ENCODE measurements at places on chromosomes 4 and X.

DNA sequence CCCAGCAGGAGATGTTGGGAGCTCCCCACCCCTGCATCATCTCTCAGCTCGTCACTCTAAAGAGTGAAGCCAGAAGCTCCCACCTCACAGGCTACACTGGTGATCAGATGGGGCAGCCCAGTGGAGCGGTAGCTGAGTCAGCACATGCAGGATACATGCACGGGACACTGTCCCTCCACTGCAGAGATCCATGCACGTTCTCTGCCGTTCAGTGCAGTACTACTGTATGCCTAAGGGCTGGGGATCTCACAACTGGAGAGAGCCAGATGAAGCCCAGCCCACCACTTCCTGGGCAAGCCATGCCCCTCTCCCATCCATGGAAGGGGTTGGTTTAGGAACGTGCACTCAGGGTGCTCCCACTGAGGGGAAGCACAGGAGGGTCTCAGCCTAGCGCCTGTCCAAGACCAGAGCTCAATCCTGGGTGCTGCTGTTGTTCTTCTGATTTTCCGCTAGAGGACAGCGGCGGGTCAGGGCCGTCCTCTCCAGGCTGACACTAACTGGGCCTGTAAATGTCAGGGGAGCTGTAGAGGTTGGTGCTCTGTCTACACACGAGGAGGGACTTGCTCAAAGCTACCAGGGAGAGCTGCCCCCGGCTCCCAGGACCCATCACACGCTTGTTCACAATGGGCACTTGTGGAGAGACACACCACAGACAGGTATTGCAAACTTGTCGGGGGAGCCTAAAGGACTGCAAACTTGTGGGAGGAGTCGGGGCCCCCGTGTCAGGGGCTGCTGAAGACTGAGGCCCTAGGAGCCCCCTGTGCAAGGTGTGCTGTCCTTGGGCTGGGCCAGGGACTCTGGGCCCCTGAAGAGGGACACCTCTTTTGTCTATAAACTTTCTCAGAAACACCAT, 18.2 kb upstream of the ABLIM2 start:
- no peak for DNase-seq

DNA sequence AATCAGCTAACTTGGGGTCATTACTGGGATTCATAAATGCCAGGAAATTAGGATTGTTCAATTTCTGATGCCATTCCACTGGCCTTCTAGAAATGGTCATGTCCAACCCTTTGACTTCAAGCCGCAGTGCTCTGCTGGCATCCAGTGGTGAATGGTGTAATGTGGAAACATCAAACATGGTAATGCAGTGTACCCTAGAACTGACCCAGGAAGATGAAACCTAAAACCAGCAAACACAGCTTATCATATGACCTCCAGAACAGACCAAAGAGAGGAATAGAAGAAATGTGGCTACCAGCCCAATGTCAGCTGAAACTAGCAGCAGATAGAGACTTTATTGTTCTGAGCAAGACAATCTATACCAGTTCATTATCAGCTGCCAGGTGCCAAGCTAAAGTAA, 13.8 kb downstream of the CXCL13 start:
- no peak for DNase-seq

DNA sequence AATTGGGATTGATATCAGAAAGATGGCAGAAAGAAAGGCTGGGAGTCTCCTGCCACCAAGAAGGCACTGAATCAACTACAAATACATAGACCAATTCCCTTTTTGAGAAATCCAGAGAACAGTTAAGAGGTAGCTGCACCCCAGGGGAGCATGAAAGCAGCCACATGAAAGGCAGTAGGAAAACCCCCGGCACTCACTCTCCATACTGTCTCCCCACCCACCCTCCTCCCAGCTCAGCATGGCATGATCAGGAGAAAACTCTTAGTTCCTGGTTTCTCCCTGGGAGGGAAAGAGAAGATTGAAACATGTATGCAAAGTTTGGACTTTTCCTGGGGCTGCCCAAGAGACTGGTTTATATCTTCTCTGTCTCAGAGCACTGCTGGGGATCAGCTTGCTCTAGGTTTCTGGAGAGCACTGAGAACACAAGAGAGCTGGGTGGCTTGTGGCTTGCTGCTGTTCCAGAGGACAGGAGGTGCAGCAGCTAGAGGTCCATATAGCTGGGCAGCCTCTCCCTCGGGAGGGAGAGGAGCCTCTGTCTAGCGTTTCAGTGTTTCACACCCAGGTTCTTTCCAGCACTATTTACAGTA, 305.7 kb downstream of the PDGFC start:
- no peak for DNase-seq

- DNase-seq, result no peak
Measured at GRCh38 chr4:48116582-48116981, 17.5 kb downstream of the TXK start.

DNA sequence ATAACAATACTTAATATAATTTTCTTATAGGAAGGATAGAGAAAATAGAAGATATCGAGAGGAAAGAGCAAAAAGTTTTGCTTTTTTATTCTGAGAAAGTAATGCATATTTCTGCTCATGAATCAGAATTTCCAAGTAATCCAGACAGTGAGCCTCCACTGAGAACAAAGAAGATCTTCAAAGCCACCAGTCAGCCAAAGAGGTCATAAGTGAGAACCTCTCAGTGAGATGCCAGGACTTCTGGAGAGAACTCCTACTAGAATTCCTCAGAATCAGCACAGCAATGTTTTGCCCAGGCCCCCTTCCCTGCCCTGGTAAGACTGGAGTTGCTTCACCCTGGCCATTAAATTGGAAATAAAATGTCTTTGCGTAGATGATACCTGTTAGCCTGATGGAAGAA, 254.4 kb upstream of the FAT4 start:
- no peak for DNase-seq

DNA sequence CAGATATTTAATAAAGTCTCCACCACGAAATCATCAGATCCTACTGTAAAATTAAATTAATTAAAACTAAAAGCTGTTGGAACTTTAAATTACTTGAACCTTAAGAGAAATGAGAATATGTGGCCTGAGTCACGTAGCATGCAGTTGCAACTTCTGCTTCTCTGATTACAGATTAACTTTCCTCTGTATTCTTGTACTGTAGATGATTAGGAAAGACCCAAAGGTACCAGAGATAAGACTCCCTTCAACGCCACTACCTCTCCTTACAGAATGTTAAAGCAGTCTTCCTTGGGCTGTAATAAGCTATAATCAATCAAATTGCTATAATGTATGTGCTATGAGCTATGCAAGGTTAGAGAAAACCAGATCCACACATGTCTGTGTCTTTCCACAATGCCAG, 47.9 kb downstream of the FAM13A start:
- DNase-seq, result no peak

DNA sequence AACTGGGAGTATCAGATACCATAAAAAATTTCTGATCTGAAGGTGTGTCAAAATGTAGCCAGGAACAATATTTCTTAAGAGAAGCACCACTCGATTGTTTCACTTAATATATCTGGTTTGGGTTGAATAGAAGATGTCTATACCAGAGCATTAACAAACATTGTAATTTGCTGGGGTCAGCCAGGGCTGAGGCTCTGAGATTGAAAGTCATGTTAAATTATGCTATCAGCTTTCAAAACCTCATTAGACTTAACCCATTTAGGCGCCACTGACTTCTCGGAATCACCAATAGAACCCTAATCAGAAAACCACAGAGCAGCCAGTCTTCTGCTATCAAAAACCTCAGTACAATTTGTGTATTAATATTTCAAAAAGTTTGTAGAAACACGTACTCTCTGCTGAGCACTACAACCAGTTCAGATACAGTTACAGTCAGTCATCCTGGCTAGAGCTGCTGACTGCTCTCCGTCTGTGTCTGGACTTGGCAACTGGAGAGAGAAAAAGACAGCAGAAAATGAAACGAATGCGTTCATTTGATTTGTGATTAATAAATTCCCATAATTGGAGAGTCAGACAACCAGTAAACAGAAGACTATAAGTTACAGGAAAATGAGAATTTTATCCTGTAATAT, 848.6 kb upstream of the PABPC4L start:
- DNase-seq, result no peak

GRCh38 chr4:122823476-122823875, 3.2 kb upstream of the FGF2 start:
- DNase-seq, result no peak

GRCh38 chr4:189364032-189364449, 576.6 kb upstream of the FRG1 start:
- DNase-seq, result no peak

All from GM06990 (cell line).